Left ventricle myocardium inferior (tissue), 1 donor: ENCODE measurements at places on chromosomes 16 and 17.

GRCh38 chr17:60680754-60681153 is 3.1 kb downstream of the BCAS3 start:
- DNase-seq: no peak

DNA sequence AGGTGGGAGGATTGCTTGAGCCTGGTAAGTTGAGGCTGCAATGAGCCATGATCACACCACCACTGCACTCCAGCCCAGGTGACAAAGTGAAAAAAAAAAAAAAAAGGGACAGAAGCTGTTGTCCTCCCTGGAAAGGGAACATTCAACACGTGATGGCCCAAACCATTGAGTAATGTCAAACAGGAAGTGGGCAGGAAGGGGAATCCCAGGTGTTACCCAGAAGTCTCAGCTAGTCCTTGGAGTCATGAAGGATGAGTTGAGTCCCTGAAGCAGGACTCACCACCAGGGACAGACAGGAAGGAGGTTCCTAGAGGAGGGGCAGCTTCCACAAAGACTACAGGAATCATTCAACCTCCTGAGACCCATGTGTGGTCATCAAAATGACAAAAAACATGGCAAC is 19.8 kb upstream of the CMIP start:
- DNase-seq: no peak

- DNase-seq: no peak
Observed at GRCh38 chr17:4006745-4007211, 42.5 kb upstream of the ATP2A3 start.

- DNase-seq: no peak
Observed at GRCh38 chr17:65088621-65089360, 32.3 kb upstream of the GNA13 start.

DNA sequence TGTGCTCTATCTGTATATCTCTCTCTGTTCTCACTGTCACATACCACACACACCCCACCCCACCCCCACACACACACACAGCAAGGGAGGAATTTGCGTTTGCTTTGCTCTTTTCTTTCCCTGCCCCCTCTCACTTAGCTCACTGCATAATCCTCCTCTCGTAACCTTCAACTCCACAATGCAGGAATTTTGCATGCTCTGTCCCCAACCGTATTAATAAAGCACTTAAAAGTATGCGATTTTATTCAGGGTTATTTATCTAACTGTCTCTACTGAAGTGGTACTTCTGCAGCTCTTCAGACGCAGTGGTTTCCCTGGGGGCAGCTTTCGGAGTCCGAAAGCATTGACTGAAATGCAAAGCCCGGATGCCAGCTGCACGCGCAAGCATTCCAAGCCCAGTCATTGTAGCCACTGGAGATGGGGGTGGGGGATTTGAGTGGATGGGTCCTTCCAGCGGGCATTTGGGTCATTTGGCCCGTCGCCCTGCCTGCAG is 105.4 kb upstream of the RBFOX1 start:
- DNase-seq: no peak
